Transverse colon (tissue), 4 donors: ENCODE measurements at places on chromosomes 5 and 9. TPM values are rescaled to one million over a fixed set of nuclear protein-coding genes. Genes with fewer than 3 reads are reported as not detected.

FKTN gene
- total RNA-seq = 14.1 TPM

DNA sequence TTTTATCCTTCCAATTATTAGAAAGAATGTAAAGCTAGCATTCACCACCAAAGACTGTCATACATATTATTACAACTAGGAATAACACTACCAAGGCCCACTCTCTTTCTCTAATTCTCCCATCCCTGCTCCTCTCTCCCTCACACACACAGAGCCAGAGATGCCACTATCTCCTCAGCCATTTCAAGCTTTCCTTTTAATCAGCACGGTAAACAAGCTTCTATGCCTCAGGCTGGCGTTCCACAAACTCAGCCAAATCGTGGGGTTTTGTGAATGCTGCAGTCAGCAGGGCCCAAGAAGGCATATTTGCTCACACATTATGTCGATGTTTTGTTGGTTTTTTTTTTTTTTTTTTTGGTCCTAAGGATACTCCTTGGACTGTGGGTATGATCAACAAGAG is 979.9 kb upstream of the DMAC1 start:
- no peak overlapping the region for H3K27ac ChIP-seq
- no peak overlapping the region for H3K4me3 ChIP-seq
- no peaks in the 10 kb centered on the region for H3K4me1 ChIP-seq
- DNase-seq = no peak

DNA sequence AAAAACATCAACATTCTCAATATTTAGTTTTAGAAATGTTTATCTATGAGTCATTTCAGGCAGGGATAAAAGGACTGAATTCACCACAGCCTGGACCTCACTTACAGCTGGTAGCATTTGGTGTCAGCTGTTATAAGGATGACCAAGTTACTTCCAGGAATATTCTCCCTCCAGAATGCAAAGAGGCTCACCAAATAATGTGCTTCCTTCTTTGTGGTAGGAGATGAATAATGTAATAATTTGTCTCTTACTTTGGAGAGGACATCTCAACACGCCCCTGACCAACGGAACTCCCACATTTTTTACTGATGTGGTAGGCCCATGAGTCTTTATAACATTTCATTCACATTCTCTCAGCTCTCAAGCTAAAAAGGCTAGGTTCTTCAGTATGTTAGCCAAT is 825.9 kb upstream of the GRAMD2B start:
- H3K4me1 ChIP-seq = peaks cover 7% of the 10 kb centered on the region
- H3K4me3 ChIP-seq = no peak overlapping the region

GRCh38 chr9:110021891-110022290 is 186.1 kb downstream of the C9orf152 start:
- no peak for DNase-seq
- H3K27me3 ChIP-seq = no peaks in the 10 kb centered on the region
- H3K36me3 ChIP-seq = no peaks in the 10 kb centered on the region
- H3K4me1 ChIP-seq = no peaks in the 10 kb centered on the region
- H3K4me3 ChIP-seq = no peak overlapping the region
- no peak overlapping the region for H3K27ac ChIP-seq

- H3K36me3 ChIP-seq = no peaks in the 10 kb centered on the region
- DNase-seq = no peak
- no peaks in the 10 kb centered on the region for H3K4me1 ChIP-seq
- no peak overlapping the region for H3K4me3 ChIP-seq
- no peaks in the 10 kb centered on the region for H3K27me3 ChIP-seq
- H3K27ac ChIP-seq = no peak overlapping the region
Observed at GRCh38 chr5:19235101-19235584, 752.9 kb downstream of the CDH18 start.

GRCh38 chr5:65121880-65122436 is 353.2 kb downstream of the CWC27 start:
- no peak overlapping the region for H3K4me3 ChIP-seq
- peaks cover 11% of the 10 kb centered on the region for H3K4me1 ChIP-seq
- no peak for DNase-seq
- H3K27ac ChIP-seq = no peak overlapping the region
- H3K27me3 ChIP-seq = no peaks in the 10 kb centered on the region
- H3K36me3 ChIP-seq = no peaks in the 10 kb centered on the region

DNA sequence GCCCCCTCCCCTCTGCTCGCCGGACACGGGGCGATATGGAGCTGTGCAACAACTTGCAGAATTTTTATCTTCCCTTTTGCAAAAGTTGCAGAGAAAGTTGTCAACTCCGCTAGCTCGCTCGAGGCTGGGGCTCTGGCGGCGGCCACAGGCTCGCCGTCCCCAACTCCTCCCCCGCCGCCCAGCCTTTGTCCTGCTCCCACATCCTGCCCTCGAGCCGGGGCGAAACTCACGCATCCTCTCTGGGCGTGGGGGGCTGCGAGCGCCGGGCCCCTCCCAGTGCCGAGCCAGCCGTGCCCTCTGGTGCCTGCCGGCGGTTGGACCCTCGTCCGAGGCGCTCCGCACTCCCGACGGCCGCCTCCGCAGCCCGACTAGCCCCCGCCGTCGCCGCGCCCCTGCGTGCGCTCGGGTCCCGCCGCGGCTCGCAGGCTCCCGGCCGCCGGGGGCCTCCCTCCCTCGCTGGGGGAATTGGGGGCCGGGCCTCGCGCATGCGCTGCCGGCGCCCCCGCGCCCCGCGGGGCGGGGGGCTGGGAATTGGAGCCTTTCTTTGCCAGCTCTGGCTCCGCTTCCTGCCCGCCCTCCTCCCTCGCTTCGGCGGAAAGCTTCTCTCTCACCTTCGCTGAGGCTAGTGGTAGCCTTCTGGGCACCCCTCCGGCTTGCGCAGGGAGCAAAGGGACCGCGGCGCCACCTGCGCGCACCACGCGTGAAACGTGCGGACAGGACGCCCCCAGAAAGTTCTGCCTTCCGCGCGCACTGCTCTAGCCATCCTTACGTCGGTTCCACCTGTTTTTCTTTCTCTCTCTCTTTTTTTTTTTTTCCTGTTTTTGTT is at the start of gene CCNJL:
Gene CCNJL (minus strand): TSS at position 431 of the 826 bp plus-strand sequence. CDS start 641 bp downstream, outside the sequence.
- H3K27ac ChIP-seq = peak within 1 kb of the TSS; percentile 77
- H3K4me3 ChIP-seq = peak within 1 kb of the TSS; percentile 60
- no peaks in the 10 kb centered on the region for H3K36me3 ChIP-seq
- DNase-seq = peak; percentile 57
- peaks cover 38% of the 10 kb centered on the region for H3K27me3 ChIP-seq

DNA sequence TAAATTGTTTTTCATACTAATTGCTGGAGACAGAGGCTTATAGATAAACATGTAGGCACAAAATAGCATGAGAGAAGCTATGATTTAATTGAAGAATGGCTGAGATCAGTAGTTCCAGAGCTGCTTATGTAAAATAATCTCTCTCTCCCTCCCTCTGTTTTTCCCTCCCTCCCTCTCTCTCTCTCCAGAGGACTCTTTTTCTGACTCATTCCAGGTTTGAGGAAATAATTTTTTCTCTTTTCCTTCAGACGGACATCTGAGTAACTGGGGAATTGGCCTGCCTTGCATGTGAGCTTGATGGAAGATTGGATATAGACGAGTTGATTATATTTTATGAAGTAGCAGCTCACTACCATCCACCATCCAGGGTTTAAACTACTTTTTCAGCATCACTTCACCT is 35.5 kb downstream of the KCTD16 start:
- no peaks in the 10 kb centered on the region for H3K36me3 ChIP-seq
- H3K27ac ChIP-seq = no peak overlapping the region
- H3K4me3 ChIP-seq = no peak overlapping the region
- peaks cover 6% of the 10 kb centered on the region for H3K4me1 ChIP-seq
